Ovary (tissue), 10 donors: ENCODE measurements at places on chromosomes 6 and 20. TPM values are rescaled to one million over a fixed set of nuclear protein-coding genes. Genes with fewer than 3 reads are reported as not detected.

The KHDC1L gene
- total RNA-seq: not detected

The MUC21 gene
- total RNA-seq: not detected

The GFRAL gene
- total RNA-seq: not detected

The IRF4 gene
- total RNA-seq: 0.38 TPM

The OR2J2 gene
- 0.15 TPM for total RNA-seq

The PRND gene
- 0.10 TPM for total RNA-seq

The THBS2 gene
- 73.9 TPM for total RNA-seq

The FAM209B gene
- not detected for total RNA-seq

The GLP1R gene
- total RNA-seq: not detected

GRCh38 chr20:18808712-18809111 is 4.9 kb upstream of the SCP2D1 start:
- no peak for DNase-seq
- no peaks in the 10 kb centered on the region for H3K36me3 ChIP-seq
- no peaks in the 10 kb centered on the region for H3K4me1 ChIP-seq
- H3K27me3 ChIP-seq: no peaks in the 10 kb centered on the region
- no peak overlapping the region for H3K4me3 ChIP-seq

DNA sequence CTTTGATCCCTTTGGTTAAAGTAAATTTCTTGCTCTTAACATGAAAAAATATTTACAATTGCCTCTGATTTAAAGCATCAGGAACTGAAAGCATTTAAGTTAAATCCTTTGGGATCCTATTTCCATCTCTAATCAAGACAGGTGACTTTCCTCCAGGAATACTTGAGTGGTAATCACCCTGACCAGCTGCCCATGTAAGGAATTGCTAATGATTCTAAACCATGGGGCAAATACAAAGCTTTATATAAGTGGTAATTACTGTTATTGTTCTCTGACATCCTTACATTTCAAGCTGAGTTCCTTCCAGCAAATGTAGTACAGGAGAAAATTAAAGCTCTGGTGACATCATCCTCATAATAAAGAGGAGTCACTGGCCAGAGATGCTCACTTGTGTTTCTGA is 100.6 kb downstream of the CRYBG1 start:
- H3K27ac ChIP-seq: no peak overlapping the region
- no peaks in the 10 kb centered on the region for H3K4me1 ChIP-seq
- H3K27me3 ChIP-seq: no peaks in the 10 kb centered on the region
- H3K36me3 ChIP-seq: no peaks in the 10 kb centered on the region
- DNase-seq: no peak

GRCh38 chr6:150298030-150298380 is 70.8 kb upstream of the IYD start:
- H3K27me3 ChIP-seq: no peaks in the 10 kb centered on the region
- H3K27ac ChIP-seq: no peak overlapping the region
- H3K36me3 ChIP-seq: no peaks in the 10 kb centered on the region
- no peak for DNase-seq

DNA sequence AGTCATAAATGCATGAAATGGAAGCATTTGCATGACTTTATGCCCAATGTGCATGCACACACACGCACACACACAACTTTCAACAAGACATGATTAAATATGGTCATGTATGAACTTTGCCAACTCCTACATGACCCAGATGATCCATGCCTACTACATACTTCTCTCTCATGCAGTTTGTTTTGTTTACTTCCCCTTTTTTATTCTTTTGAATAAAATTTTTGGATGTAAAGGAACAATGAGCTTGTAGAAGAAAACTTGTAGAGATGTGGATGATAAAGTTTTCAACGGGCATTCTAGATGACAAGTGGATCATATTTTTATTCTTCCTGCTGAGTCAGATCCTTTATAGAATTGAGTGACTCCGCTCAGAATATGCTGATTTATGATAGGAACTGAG is 50.8 kb upstream of the AIG1 start:
- H3K4me3 ChIP-seq: no peak overlapping the region
- DNase-seq: no peak
- H3K27me3 ChIP-seq: no peaks in the 10 kb centered on the region
- H3K27ac ChIP-seq: no peak overlapping the region

- H3K4me3 ChIP-seq: no peak overlapping the region
- H3K27ac ChIP-seq: no peak overlapping the region
- DNase-seq: no peak
- H3K36me3 ChIP-seq: no peaks in the 10 kb centered on the region
- no peaks in the 10 kb centered on the region for H3K4me1 ChIP-seq
These were observed 1226.1 kb downstream of the GRIK2 start for GRCh38 chr6:102619585-102619984.

DNA sequence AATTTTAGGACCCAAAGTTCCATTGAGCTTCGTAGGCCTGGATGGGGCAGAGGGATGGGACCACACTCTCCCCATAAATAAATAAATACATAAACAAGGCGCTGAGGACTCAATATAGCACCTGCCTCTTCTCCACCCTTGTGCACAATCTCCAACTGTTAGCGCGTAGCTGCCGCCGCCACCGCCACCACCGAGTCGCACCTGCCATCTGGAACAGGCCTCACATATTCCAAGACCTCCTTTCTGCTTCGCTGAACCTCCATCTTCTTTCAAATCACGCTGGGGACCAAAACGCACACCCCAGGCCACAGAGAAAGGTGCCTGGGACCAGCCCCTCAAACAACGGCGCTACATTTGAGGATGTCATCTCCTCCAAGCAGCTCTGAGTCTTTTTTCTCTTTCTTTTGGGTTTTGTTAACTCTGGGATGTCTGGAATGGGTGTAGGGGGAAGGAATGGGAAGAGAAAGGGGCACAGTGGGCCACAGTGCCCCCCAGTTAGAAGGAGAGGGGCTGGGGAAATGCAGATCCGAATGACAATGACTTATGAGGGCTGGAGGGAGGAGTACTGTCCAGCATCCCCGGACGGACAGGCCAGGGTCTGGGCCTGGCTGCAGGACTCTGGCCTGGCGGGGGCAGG is 49.7 kb downstream of the NOL4L start:
- no peaks in the 10 kb centered on the region for H3K36me3 ChIP-seq
- no peaks in the 10 kb centered on the region for H3K27me3 ChIP-seq
- H3K4me1 ChIP-seq: peaks cover 10% of the 10 kb centered on the region
- no peak overlapping the region for H3K27ac ChIP-seq
- DNase-seq: no peak

GRCh38 chr6:5644523-5645185 is 362.1 kb downstream of the NRN1 start:
- no peak for DNase-seq

DNA sequence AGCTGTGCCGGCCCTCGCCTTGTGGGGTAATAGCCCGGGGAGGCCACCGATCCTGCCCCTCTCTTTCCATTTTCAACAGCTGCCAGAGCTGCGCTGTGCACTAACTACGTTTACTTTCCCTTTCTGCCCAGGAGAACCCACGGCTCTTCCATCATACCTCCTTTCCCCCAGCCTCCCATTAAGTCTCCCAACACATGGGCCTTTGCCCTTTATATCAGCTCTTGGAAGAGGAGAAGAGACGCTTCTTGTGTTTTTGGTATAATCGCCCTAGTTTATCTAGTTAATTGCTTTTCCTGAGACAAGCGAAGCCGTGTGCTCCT is 637 bp downstream of the UBR2 start:
- H3K36me3 ChIP-seq: no peaks in the 10 kb centered on the region
- DNase-seq: no peak
- H3K4me1 ChIP-seq: peaks cover 1% of the 10 kb centered on the region
- H3K27me3 ChIP-seq: no peaks in the 10 kb centered on the region

DNA sequence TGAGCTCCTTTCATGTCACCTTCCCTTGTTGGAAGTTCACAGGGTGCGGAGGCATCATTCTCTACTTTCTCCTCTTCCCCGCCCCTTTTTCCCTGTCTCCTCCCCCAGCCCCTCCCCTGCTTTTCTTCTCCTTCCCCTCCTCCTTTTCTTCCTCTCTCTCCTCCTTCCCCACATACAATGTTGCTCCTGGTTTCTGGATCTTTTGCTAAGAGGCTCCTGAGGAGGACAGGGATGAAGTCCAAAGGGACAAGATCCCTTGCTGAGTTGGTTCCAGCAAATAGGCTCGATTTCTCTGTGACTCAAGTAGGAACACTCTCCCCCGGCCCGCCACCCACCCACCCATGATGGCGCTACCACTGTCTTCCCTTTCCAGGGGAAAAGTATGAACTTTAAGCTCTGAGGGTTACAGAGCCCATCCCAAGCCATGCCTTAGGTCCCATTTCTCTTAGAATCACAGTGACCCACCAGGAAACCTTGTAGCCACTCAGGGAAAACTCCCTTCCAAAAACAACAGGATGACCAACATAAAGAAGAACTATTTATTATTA is 852 bp upstream of the TFEB start:
- H3K4me3 ChIP-seq: no peak overlapping the region
- H3K27me3 ChIP-seq: no peaks in the 10 kb centered on the region
- no peaks in the 10 kb centered on the region for H3K36me3 ChIP-seq
- H3K27ac ChIP-seq: no peak overlapping the region
- H3K4me1 ChIP-seq: peaks cover 3% of the 10 kb centered on the region
- DNase-seq: no peak

DNA sequence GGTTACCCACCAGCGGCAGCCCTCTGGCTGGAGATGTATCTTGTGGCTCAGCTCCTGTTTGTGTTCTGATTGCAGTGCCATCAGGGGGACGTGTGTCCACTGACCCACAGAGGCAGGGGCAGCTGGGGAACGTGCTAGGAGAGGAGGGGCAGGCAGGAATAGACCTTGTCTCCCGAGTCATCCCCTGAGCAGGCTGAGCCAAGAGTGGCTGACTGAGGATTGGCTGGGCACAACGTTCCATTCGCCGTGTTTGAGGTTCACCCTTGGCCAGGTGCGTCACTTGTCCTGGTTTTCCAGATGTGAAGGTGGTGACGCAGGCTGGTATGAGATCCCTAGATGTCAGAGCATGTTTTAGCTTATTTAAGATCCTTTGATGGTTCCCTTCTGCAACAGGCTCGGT is 57.7 kb downstream of the ADNP start:
- H3K27me3 ChIP-seq: no peaks in the 10 kb centered on the region
- H3K4me1 ChIP-seq: peaks cover 6% of the 10 kb centered on the region
- H3K27ac ChIP-seq: no peak overlapping the region
- no peaks in the 10 kb centered on the region for H3K36me3 ChIP-seq
- DNase-seq: no peak

GRCh38 chr6:106448000-106448426 is 87.5 kb downstream of the CRYBG1 start:
- no peaks in the 10 kb centered on the region for H3K36me3 ChIP-seq
- H3K27ac ChIP-seq: no peak overlapping the region
- H3K27me3 ChIP-seq: no peaks in the 10 kb centered on the region
- DNase-seq: no peak
- no peak overlapping the region for H3K4me3 ChIP-seq

- H3K4me1 ChIP-seq: no peaks in the 10 kb centered on the region
- no peak overlapping the region for H3K4me3 ChIP-seq
- no peak overlapping the region for H3K27ac ChIP-seq
- no peaks in the 10 kb centered on the region for H3K27me3 ChIP-seq
- H3K36me3 ChIP-seq: no peaks in the 10 kb centered on the region
- no peak for DNase-seq
These were observed 440.2 kb downstream of the TBC1D32 start for GRCh38 chr6:120894077-120894476.

DNA sequence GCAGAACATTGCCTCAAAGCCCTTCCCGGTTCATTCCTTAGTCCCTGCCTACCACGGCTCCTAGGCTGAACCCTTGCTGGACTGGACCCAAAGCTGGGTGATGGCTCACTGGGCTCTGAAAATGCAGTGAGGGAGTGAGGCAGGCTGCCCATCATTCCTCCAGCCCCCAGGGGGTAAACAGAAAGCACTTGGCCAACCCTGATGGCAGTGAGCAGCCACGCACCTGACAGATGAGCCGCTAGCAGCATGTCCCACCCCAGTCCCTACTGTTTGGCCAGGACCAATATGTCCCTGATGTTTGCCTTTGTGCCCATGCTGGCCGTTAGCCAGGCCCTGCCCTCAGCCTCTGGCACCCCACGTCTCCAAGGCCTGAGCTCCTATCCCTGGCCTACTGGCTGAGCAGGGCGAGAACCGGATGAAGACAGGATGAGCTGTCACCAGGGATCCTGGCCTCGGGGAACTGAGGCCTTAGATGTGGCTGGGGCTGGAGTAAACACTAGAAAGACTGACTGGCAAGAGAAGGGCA is 19.4 kb upstream of the BAK1 start:
- no peak overlapping the region for H3K27ac ChIP-seq
- no peaks in the 10 kb centered on the region for H3K27me3 ChIP-seq
- H3K4me3 ChIP-seq: no peak overlapping the region
- no peaks in the 10 kb centered on the region for H3K36me3 ChIP-seq
- no peak for DNase-seq

DNA sequence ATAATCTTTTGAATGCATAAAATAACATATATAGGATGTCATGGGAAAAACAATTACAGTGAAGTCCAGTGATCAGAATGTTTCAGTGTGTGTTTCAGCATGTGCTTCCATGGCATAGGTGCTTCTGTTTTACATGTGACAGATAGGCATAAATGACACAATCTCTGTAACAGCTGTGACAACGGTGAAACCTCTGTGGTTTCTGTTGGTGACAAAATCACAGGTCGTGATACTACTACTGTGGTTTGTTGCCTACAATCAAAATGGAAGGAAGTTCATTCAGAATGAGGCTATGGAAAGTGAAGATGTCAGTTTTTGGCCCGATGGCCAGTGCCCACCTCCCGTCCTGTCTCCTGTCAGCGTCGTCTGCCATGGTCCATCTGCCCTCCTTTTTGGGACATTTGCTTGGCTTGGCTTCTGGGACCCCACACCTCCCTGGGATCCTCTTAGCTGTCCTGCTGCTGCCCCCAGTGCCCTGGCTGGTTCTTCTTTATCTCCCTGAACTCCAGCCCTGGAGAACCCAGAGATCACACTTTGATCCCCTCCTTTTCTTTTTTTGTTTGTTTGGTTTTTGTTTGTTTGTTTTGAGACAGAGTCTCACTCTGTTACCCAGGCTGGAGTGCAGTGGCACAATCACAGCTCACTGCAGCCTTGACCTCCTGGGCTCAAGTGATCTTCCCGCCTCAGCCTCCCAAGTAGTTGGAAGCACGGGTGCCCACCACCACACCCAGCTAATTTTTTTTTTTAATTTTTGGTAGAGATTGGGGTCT is 79.3 kb upstream of the NAA20 start:
- no peaks in the 10 kb centered on the region for H3K36me3 ChIP-seq
- H3K4me3 ChIP-seq: no peak overlapping the region
- DNase-seq: no peak
- H3K27ac ChIP-seq: no peak overlapping the region
- H3K27me3 ChIP-seq: no peaks in the 10 kb centered on the region

- no peak overlapping the region for H3K27ac ChIP-seq
- H3K4me3 ChIP-seq: no peak overlapping the region
- no peak for DNase-seq
- no peaks in the 10 kb centered on the region for H3K4me1 ChIP-seq
These were observed 853.8 kb downstream of the MAFB start for GRCh38 chr20:39835130-39835842.
